ENCODE measurements at places on chromosomes 11 and 22. TPM values are rescaled to one million over a fixed set of nuclear protein-coding genes. Genes with fewer than 3 reads are reported as not detected.

GRCh38 chr11:63612181-63612580 lies 2.1 kb downstream of the PLAAT3 start:
- peak overlapping the region; percentile 23 for H3K27ac ChIP-seq
- peaks cover 21% of the 10 kb centered on the region for H3K4me1 ChIP-seq
- H3K36me3 ChIP-seq = no peaks in the 10 kb centered on the region
- H3K4me3 ChIP-seq = no peak overlapping the region
- no peaks in the 10 kb centered on the region for H3K27me3 ChIP-seq

Gene OR51E1
- total RNA-seq = 1.4 TPM

DNA sequence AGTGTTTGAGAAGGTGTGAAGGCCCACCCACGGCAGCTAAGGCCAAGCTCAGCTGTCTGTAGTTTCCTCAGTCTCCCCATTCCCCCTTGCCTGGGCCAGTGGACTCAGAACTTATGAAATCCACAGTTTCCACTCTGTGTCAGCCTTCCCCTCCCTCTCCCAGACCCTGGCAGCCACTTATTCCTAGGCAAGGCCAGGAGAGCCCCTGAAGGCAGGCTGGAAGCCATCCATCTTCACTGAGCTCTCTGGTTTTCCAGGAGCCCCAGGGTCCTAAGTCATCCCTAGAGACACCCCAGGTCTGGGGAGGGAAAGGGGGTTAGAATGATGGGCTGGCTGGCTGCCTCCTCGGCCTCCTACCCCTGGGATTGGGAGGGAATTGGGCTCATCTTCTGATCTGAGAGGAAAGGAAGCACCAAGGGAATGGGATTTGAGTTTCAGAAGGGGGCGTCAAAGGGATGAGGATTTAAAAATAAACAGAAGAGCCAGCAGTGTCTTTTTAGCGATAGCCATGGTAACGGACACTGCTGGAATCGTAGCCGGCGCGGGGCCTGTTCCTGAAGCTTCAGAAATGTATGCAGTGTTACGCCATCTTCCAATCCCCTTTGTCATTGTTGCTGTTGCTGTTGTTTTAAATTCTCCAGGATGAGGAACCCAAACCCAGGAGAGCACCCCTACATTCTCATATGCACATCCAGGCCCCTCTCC lies 561.1 kb upstream of the CADM1 start:
- H3K4me1 ChIP-seq = no peaks in the 10 kb centered on the region
- H3K27ac ChIP-seq = no peak overlapping the region
- DNase-seq = peak; percentile 36
- no peak overlapping the region for H3K4me3 ChIP-seq

Gene ESAM
- total RNA-seq = 63.0 TPM

Gene SCGB1D1
- total RNA-seq = not detected

GRCh38 chr11:104064034-104064630 lies 27.7 kb downstream of the DDI1 start:
- DNase-seq = peak; percentile 9
- no peak overlapping the region for H3K4me3 ChIP-seq

DNA sequence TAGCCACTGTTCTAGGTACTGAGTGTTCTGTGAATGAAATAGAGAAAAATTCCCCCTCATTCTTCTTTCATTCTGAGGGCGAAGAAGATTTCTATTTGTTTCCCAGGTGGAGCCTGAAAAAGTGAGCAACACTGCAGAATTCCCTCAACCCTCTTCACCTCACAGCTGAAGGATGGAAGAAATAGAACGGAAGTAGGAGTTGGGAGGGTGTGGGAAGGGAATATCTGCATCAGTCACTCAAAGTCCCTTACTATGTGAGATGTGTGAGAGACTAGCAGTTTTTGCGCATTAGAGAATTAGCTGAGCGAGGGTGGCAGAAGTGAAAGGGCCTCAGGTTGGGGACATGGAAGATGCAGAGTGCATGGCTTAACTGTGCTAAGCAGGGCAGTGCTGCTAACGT lies 88.4 kb downstream of the ENTHD1 start:
- H3K27ac ChIP-seq = no peak overlapping the region
- no peak overlapping the region for H3K4me3 ChIP-seq
- H3K27me3 ChIP-seq = no peaks in the 10 kb centered on the region

- no peak for DNase-seq
- peak overlapping the region; percentile 96 for H3K27ac ChIP-seq
- H3K4me1 ChIP-seq = no peaks in the 10 kb centered on the region
- H3K27me3 ChIP-seq = no peaks in the 10 kb centered on the region
These were observed 1.4 kb downstream of the SIK2 start for GRCh38 chr11:111603611-111604130.

Gene CABP4
- 3.1 TPM for total RNA-seq

DNA sequence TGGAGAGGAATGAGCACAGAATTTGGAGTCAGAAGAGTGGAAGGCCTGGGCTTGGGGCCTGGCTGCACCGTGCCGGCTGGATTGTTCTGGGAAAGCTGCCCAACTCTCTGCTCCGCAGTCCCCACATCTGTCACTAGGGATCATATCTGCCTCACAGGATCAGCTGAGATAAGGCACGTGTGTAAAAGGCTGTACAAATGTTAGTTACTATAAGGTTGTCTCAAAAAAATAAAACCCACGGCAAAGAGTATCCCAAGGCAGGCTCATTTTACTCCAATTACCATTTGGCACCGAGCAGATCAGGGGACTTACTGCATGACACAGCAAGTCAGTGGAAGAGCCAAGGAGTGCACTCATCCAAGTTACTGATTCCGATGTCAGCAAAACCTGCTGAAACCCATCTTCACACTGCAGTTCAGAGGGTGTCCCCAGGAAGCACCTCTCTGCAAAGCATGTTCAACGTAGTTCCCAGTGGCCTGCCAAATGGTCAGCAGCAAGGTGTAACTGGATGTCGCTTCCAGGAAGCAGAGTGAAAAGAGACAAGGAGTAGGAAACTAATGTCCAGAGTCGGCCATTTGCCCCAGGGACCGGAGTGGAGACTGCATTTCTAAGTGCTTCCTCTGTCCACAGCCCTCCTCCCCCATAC lies 18.1 kb upstream of the MRTFA start:
- no peaks in the 10 kb centered on the region for H3K27me3 ChIP-seq
- DNase-seq = peak; percentile 44
- H3K36me3 ChIP-seq = no peaks in the 10 kb centered on the region
- H3K4me1 ChIP-seq = peaks cover 18% of the 10 kb centered on the region
- H3K4me3 ChIP-seq = no peak overlapping the region

Gene KCTD21
- 7.9 TPM for total RNA-seq

Gene PAMR1
- 2.2 TPM for total RNA-seq

Gene LMNTD2
- 8.0 TPM for total RNA-seq

DNA sequence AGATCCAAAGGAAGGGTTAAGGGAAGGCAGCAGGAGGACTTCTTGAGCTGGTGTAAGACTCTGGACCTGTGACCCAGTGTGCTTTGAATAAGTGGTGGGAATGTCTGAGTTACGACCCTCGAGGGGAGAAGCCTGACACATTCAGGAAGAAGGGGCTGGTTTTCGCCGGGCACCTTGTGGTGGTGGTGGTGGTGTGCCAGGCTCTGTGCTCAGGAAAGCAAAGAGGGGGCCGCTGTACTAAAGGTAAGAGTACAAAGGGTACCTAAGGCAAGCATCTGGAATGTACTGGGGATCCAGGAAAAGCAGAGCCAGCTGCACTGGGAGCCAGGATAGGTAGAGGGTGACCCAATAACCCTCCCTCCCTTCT lies 6.3 kb downstream of the KLHL35 start:
- H3K4me3 ChIP-seq = no peak overlapping the region
- H3K4me1 ChIP-seq = no peaks in the 10 kb centered on the region
- DNase-seq = no peak

DNA sequence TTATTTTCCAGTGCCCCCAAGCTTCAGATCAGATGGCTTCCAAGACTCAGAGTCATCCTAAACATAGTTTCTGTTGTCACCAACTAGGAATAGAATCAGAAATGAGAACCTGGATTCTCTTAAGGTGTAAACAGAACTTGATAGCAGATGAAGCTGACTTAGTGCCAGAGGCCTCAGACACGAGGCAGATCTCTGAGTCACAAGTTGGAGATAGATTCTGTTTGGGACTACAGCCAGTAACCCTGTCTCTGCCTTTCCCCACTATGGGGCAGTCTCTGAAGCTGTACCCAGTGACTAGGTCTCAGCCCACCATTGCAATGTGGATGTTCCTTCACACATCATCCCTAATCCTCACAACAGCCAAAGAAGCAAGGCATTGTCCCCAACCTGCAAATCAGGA lies 25.4 kb downstream of the NEU3 start:
- no peaks in the 10 kb centered on the region for H3K27me3 ChIP-seq
- no peak for DNase-seq
- no peak overlapping the region for H3K4me3 ChIP-seq
- no peaks in the 10 kb centered on the region for H3K36me3 ChIP-seq
- H3K4me1 ChIP-seq = no peaks in the 10 kb centered on the region

- peaks cover 4% of the 10 kb centered on the region for H3K36me3 ChIP-seq
- no peak for DNase-seq
- H3K27me3 ChIP-seq = no peaks in the 10 kb centered on the region
- H3K4me1 ChIP-seq = no peaks in the 10 kb centered on the region
- no peak overlapping the region for H3K4me3 ChIP-seq
- H3K27ac ChIP-seq = no peak overlapping the region
These were observed 65.5 kb upstream of the EMID1 start for GRCh38 chr22:29139965-29140782.
